ENCODE measurements at places on chromosomes 4 and X. TPM values are rescaled to one million over a fixed set of nuclear protein-coding genes. Genes with fewer than 3 reads are reported as not detected.

The CITED1 gene
- total RNA-seq = not detected

DNA sequence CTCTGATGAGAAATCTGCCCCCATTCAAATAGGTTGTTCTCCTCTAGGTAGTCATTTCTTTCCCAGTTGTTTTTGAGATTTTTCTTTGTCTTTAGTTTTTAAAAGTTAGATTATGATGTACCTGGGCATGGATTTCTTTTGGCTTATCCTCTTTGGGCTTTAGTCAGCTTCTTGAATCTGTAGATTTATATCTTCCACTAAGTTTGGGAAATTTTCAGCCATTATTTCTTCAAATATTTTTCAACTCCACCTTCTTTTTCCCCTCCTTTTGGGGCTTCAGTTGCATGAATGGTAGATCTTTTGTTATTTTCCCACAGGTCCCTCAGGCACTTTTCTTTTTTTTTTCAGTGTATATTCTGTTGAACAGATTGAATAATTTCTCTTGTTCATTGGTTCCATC, 77.3 kb downstream of the JADE3 start:
- no peak for DNase-seq

The MGARP gene
- 0.84 TPM for total RNA-seq

DNA sequence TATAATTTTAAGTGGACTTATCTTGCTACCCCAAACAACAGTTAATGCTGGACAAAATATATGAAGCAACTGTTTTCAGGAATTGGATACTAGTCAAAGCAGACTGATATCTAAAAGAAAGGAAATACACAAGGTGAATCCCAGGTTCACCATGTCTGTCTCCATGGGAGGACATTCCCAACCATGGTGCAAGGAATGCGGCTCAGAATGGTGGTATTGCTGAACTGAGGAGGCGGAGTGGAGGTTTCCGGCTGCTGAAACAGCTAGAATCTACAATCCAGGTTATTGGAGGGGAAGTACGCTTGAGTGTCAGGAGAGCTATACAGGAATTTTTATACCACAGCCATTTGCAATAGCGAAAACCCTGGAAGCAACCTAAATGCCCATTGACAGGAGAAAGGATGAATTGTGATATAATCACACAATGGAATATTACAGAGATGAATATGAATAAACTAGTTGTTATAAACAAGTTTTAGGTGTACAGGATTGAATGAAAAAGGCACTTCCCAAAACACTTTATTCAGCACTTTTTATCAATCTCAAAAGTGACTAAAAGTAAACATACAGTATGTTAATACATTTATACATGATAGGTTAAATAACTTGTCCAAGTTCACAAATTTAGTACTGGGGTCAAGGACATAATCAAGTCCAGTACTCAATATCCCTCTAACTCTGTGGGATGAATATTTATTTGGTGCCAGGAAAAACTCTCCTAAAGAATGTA, 9.0 kb downstream of the HMGB2 start:
- DNase-seq = no peak

- no peak for DNase-seq
Observed at GRCh38 chr4:94803181-94803580, 45.4 kb downstream of the BMPR1B start.

- no peak for DNase-seq
Observed at GRCh38 chr4:103018391-103019307, 856 bp downstream of the SLC9B1 start.

DNA sequence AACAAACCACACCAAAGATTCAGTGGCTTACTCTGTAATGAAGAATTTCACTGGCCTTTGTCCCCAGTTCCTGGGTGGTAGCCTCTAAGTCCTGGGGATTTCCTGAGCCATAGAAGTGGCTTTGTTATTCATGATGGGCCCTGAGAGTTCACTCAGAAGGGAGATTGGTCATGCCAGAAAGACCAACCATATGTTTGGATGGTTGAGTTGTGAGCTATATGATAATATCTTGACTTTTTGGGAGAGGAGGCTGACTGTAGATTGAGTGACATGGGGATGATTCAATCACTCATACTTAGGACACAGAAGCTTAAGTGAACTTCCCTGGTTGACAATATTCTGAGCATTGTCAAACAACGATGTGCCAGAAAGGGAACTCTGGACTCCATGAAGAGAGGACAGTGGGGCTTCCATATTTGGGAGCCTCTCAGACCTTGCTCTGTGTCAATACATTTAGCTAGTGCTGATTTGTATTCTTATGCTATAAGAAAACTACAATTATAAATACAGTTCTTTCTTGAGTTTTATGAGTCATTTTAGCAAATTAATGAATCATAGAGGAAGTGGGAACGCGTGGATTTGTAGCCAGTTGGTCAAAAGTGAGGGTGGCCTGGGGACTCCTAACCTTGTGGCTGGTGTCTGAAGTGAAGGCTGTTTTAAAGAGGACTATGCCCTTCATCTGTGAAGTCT, 392.0 kb downstream of the GBA3 start:
- no peak for DNase-seq

All from lower leg skin (tissue), 4 donors.